Stimulated activated memory B cell treated with anti-CD40 and anti-IgM and Interleukin-4, amounts not matched to agents 10 μg/mL and 1 μg/mL and 100 μg/mL, for 72 hours (primary cell): ENCODE measurements at places on chromosomes 12 and 14.

GRCh38 chr14:20441461-20441860 lies 5.5 kb upstream of the KLHL33 start:
- no peak for ATAC-seq

DNA sequence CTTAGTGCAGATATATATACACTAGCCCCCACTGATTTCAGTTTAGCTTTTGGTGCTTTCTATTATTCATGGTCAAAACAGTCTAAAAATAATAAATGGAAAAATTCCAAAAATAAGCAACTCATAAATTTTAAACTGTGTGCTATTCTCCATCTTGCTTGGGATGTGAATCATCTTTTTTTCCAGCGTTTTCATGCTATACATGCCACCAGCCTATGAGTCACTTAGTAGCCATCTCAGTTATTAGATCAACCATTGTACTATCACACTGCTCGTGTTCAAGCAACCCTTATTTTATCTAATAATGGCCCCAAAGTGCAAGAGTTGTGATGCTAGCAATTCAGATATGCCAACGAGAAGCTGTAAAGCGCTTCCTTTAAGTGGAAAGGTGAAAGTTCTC lies 73.9 kb upstream of the KRR1 start:
- ATAC-seq = no peak

- ATAC-seq = no peak
These were observed 164.2 kb upstream of the HMGA2 start for GRCh38 chr12:65660096-65660495.

- ATAC-seq = no peak
These were observed 27.4 kb downstream of the YEATS4 start for GRCh38 chr12:69386921-69387320.
